Thoracic aorta (tissue), 2 donors: ENCODE measurements at places on chromosomes 7 and 10.

DNA sequence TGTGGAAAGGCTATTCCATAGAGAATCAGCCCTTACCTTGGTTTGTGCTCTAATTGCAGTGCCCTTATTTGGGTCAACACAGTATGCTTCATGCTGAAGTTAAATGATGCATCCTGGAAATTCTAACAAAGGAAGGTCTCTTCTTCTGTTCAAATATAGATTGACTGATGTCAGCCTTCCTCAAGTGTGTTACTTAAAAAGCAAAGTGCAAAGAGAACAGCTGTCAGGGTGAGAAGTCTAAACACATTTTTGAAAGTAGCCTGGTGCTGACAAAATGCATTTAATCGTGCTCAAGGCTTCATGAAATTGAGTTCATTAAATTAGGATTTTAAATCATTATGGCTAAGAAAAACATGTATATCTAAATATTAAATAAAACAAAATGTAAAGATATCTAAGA is 19.5 kb downstream of the AGR2 start:
- DNase-seq, result no peak

DNA sequence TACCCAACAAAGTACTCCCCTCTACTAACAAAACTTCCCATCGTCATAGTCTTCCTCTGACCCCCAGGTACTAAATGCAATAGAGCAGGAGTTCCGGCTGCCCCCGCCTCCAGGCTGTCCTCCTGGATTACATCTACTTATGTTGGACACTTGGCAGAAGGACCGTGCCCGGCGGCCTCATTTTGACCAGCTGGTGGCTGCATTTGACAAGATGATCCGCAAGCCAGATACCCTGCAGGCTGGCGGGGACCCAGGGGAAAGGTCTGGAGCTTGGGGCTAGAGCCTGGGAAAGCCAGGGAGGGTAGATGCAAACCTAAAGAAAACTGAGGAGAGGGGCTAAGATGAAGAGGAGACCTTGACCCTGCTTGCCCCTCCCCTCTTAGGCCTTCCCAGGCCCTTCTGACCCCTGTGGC is 15.3 kb downstream of the EPHB6 start:
- no peak for DNase-seq

DNA sequence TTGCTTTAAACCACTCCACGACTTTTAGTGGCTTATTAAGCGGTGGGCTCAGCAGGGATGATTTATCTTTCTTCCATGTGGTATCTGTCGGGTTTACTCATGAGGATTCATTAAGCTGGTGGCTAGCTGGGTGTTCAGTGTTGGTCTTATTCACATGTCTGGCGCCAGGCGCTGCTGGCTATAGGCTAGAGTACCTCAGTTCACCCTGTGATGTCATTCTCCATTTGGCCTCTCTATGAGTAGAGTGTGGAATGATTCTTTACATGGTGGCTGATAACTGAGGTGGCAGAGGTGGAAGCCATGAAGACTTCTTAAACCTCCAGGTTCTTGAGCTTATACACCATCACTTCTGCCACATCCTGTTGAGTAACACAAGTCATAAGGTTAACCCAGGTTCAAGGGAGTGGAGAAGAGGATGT is 115.4 kb downstream of the MLLT10 start:
- no peak for DNase-seq

DNA sequence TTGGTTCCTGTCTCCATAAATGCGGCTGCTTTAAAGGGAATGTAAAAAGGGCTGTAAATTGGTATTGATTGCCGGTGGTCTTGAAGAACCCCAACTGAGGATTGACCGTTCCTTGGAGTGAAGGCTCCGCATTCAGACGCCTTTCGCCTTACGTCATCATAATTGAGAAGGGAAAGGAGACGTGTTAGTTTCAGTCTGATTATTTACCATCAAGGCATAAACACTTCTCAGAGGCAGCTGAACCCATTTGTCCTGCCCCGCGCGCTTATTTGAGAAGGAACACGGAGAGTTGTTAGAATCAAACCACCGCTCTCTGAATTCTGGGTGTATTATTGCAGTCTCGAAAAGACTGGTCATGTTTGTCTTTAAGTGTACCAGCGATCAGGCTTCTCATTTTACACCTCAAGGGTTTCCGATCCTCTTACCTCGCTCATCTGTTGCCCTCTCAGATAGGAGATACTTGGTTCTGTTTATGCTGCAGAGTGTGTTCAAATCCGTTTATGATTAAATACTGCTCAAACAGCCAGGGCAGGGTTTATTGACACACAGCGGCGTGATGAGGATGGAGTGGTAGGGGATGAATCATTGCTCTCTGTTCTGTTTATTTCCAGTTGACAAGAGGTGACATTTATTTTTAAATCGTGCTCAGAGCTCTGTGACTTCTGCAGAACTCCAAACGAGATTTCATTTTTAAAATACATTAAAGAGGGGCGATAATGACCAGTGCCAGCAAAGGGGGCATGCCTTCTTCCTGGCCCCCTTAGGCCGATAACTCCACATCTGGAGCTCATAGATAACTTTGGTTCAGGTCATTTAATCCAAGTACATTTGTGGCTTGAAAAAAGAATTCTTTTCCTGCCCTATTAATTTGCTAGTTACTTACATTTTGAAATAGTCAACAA is 30.4 kb downstream of the FOXK1 start:
- no peak for DNase-seq

- DNase-seq, result no peak
These were observed 216.2 kb downstream of the AUTS2 start for GRCh38 chr7:69814421-69814962.

DNA sequence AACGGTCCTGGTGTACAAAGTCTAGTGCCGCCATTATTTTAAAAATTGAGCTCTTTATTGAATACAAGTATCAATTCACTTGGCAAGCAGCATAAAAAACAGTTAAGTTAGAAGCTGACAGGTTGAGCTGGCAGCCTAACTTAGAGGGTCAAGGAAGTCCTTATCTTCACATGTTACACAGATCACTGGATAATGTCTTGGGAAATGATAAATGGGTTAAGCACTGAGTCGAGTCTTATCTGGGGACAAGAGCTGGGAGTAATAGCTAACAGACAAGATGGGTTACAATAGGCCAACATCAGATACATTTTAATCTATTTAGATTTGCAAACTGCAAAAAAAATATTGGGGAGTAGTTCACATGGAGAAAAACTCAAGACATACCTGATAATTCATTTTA is 34.2 kb downstream of the SLC18A2 start:
- no peak for DNase-seq

GRCh38 chr7:114631249-114631822 is 216.7 kb downstream of the FOXP2 start:
- DNase-seq, result no peak

GRCh38 chr10:59007307-59008025 is 169.0 kb upstream of the PHYHIPL start:
- no peak for DNase-seq

DNA sequence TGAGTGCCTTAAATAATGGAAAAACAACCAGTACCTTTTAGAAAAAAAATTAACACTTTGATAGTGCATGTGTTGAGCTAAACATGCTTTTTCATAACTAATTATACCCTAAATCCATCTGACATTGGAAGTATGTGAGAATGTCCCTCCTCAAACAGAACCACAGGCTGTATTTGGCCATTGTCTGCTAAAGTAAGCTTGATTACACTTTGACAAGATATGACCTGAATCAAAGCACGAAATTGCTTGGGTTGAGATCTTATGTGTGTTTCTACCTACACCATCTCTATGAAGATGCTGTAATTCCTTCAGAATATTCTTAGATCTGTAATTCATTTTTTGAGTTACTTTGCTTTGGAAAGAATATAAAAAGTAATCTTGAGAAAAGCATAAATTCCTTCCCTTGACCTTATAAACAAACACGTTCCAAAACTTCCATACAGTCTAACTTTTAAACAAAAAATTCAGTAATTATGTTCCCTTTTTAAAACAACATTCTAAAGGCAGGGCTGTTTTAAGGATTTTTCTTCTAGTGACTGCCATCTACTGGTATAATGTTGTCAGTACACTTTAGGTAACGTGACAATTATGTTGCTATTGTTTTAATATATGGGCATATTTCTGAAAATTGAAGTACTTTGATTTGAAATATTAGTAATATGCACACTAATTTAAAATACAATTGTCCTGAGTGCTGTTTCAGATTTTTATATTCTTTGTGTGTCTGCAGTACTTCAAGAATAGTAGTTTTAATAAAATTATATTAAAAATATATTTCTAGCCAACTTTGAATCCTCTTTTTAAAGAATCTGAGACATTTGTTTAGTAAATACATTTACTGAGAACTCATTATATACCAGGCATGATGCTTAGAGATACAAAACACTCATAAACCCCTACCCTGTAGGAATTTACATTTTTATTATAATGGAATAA is 20.9 kb downstream of the CD36 start:
- DNase-seq, result no peak

- DNase-seq, result no peak
These were observed 251.3 kb upstream of the CHRM2 start for GRCh38 chr7:136617176-136617575.

- DNase-seq, result no peak
These were observed 162.6 kb downstream of the CELF2 start for GRCh38 chr10:11180228-11180627.

DNA sequence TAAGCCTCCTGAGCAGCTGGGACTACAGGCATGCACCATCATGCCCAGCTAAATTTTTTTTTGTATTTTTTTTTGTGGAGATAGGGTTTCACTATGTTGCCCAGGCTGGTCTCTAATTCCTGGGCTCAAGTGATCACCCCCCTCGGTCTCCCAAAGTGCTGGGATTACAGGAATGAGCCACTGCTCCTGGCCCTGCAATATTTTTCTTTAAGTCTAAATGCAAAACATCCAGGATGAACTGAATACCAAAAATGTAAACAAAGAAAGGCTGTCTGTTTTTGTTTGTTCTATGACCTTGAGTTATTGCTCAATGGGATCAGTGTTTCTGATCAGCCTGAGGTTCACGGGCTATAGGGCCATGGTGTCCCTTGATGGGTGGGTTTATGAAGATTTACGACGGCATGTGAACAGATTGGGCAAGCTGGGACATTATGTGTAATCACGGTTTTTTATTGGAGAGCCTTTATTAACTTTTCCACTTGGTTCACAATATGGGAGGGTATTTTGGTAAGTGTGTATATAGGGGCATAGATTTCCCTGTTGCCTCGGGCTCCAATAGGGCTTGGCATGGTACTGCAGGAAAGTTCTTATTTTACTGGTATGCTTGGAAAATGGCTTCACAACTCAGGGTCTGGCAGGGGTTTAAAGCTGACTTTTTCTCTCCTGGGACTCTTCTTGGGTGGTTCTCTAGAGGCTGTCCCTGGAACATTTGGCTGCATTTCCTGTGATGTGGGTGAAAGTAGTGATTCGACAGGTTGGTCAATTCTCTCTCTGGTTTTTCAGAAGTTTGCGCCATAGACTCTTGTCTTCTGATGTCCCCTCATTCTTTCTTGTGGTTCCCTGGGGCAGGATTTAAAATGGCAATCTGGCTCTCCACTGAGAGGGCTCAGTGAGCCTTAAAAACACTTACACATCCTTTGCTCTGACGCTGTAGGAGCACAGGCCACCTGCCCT is 41.6 kb downstream of the MRPS33 start:
- no peak for DNase-seq

DNA sequence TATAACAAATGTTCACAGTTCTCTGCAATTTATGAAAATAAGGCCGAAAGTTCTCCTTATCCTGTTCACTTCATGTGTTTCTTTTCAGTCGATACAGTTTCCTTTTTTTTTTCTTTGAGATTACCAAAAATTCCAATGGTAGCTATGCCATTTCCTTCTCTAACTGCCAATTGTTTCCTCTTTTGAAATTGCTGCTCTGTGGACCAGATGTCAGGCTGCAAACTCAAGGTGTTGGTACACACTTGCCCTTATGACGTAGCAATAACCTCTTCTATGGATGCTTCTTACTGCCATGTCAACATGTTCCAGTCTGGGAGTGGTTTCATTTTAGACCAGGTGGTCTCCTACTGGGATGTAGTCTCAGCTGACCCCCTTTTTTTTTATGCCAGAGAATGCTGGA is 52.9 kb downstream of the CASD1 start:
- DNase-seq, result no peak

DNA sequence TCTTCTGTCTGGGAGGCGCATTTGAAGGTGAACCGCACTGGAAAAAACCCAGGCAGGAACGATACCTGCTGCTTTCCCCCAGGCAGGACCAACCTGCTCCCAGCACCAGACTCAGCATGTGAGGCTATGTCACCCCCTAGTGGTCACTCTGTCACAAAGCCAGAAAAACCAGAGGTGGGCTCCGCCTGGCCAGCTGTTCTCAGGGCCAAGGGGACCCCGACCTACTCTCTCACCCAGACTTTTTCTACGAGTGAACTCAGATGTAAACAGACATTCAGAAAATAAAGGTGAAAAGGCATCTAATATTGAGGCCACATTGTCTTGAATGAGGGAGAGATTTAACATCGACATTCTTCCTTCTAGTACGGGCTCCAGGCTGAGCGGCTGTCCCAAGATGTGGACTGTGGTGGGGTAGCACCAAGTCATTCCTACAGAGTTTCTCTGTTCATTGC is 117.3 kb downstream of the PRKAG2 start:
- DNase-seq, result no peak

DNA sequence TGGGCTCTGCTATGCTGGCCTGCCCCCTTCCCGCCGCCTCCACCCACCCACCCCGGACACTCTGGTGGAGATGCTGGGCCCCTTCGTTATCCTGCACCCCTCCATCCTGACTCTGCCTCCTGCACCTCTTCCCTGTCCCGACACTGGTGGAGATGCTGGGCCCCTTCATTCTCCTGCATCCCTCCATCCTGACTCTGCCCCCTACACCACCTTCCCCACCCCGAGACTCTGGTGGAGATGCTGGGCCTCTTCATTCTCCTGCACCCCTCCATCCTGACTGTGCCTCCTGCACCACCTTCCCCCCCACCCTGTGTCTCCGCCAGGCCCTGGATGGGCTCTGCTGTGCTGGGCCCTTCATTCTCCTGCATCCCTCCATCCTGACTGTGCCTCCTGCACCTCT is 15.0 kb downstream of the IDI2 start:
- no peak for DNase-seq

DNA sequence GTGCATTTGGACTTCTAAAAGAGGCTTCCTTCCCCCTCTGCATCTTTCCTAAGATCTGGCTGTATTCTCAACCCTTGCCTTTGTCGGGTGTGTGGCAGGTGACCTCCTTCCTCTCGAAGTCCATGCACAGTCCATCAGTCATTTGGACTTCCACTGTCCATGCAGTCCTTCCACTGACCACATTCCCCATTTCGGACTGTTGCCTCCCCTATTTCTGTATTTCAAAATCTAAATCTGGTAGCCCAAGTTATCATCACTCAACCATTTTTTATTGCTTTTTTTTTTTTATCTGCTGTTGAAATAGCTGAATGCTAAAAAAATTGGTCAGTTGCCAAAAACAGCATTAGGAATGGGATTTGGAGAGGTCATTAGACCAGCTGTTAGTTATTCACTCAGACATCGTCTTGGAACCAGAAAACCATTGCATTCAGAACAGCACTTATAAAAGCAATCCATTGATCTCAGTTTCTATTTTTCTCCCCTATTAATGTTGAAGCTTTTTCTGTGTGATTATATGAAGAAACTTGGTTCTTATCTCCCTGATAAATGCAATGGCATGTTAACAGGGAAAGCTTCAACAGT is 575.6 kb downstream of the KIF20B start:
- no peak for DNase-seq

GRCh38 chr10:87617503-87617902 is 42.2 kb upstream of the PAPSS2 start:
- DNase-seq, result no peak

GRCh38 chr10:98115031-98115787 is 19.2 kb upstream of the R3HCC1L start:
- DNase-seq, result no peak

GRCh38 chr10:16673443-16673842 is 143.8 kb downstream of the RSU1 start:
- DNase-seq, result no peak
